Neural crest cell (in vitro differentiated cells): ENCODE measurements at places on chromosomes 13 and 19.

DNA sequence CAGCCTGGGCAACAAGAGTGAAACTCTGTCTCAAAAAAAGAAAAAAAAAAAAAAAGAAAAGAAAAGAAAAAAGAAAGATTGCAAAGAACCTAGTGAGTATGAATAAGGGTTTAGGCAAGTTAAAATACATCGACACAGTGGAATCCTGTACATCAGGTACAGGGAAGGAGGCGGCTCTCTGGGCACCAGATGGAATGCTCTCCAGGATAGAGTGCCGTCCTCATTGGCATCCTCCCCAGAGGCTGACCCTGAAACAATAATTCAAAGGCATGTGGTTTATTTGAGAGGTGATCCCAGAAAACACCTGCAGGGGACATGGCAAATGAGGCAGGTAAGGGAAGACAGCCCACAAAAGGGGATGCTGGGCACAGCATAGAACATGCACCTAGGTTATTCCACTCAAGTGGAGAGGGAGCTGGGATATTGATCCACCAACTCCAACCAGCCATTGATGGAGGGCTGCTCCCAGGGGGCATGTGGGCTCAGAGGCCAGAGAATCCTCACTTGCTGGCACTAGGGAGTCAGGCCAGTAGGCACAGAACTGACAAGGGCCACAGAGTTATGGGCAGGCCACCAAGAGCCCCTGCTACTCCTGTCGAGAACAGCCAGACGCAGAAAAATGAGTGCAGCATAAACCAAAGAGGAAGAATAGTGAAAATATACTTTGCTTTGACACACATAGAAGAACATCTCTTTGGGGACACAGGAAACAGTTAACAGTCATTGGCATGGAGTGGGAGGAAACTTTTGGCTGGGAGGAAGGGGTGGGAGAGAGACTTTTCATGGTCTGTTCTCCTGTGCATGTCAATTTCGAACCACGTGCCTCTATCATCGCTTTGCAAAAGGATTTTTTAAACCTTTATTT, 4.2 kb downstream of the TSPAN16 start:
- no peak for DNase-seq

DNA sequence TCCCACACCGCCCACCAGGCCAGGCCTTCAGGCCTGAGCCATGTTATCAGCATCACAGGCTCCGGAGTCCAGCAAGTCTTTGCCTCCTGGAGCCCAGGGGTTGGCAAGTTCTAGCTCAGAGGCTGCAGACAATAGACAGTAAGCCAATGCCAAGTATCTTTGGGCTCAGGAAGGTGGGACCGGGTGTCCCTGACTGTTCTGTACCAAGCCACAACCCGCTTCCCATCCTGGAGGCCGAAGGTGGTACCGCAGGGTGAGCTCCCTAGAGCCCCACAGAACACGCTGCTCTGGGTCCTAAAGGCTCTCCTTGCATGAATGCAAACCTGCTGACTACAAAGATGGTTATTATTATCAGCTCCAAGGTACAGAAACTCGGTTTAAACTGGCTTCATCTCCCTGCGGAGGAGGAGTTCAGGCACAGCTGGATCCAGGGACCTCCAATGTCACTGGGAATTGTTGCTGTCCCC, 5.5 kb upstream of the FSTL3 start:
- no peak for DNase-seq

DNA sequence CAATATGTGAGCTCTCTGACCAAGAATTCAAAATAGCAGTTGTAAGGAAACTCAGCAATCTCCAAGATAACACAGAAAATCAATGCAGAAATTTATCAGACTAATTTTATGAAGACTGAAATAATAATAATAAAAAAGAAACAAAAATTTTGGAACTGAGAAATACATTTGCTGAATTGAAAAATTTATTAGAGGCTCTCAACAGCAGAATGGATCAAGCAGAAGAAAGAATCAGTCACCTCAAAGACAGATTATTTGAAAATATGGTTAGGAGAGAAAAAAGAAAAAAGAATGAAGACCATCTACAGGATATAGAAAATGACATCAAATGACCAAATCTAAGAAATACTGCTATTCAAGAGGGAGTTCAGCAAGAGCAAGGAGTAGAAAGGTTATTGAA, 75.6 kb downstream of the RFC3 start:
- no peak for DNase-seq

GRCh38 chr13:25872481-25873241, 179.2 kb downstream of the SHISA2 start:
- no peak for DNase-seq
